ENCODE measurements at places on chromosomes 6 and 20. TPM values are rescaled to one million over a fixed set of nuclear protein-coding genes. Genes with fewer than 3 reads are reported as not detected.

DNA sequence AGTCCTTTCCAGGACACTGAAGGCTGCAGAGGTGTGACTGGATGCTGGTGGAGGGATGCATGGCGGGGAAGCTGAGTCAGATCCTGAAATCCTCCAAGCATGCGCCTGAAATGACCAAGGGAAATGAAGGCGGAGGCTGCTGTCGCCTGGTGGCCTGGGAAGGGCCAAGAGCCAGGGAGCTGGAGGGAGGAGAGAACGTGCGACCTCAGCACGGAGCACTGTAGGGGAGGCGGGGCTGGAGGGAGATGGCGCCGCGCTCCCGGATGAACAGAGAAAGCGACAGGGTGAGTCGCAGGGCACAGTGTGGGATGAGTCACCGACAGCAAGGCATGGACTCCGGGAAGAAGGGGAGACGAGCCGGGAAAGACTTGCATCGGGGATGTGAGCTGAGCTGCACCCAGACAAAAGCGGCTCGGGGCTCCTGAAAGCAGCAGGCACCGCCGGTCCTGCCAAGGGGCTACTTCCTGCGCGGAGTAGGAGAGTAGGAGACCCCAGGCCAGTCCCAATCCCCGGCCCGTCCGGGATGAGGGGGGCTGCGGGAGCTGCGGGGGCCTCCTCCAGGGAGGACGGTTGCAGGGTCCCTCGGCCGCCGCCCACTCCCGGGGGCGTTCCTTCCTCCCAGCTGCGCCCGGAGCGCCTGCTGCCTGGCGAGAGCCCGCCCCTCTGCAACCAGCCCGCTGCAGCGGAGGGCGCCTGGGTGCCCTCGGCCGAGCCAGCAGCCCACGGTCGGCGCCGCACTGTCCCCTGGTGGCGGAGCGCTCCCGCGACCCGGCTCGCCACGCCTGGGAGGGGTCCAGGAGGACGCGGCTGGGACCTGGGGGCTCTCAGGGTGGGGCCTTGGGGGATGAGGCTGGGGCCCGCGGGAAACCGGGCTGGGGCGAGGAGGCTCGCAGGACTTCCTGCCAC, 11.0 kb upstream of the NQO2 start:
- peak overlapping the region; percentile 97 for H3K4me3 ChIP-seq
- peak; percentile 61 for DNase-seq
- peak overlapping the region; percentile 96 for H3K27ac ChIP-seq
- H3K4me1 ChIP-seq, result peaks cover 26% of the 10 kb centered on the region
- no peaks in the 10 kb centered on the region for H3K36me3 ChIP-seq

DNA sequence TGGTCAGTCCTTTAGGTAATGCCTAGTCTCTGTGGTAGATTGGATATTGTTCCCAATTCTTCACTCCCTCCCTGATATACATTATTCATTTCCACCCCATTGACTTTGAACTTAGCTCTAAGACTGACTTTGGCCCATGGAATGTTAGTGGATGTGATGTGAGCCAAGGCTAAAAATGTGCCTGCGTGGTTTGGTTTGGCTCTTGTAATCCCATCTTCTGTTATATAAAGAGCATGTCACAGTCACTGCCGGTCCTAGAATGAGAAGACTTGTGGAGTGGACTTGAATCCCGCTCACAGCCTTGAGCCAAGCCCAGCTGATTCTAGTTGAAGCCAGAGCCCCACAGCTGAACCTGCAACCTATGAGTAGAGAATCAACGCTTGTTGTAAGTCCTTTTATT, 23.6 kb upstream of the DNAAF9 start:
- DNase-seq, result no peak
- no peaks in the 10 kb centered on the region for H3K36me3 ChIP-seq
- H3K27me3 ChIP-seq, result no peaks in the 10 kb centered on the region
- no peaks in the 10 kb centered on the region for H3K4me1 ChIP-seq
- no peak overlapping the region for H3K27ac ChIP-seq

DNA sequence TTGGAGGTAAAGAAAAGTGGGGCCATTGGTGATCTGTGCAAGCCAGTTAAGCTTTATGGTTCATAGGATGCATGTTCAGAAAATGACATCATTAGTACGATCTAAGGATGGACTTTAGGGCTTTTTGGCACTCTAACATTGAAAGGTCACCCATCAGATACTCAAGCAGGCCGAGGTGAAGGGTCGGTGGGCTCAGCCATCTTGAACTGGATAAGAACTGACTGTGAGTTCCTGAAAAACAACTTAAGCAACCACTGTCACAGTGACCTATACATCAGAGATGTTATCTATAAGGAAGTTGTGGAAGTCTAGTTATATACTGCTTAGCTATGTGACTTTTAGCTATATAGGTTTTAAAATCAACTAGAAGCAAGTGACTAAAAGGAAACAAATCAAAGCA, 13.0 kb upstream of the ITCH start:
- H3K27ac ChIP-seq, result no peak overlapping the region
- no peaks in the 10 kb centered on the region for H3K27me3 ChIP-seq
- H3K4me1 ChIP-seq, result no peaks in the 10 kb centered on the region
- DNase-seq, result no peak
- no peaks in the 10 kb centered on the region for H3K36me3 ChIP-seq
- H3K4me3 ChIP-seq, result no peak overlapping the region

GRCh38 chr6:26109772-26110171, 22.5 kb downstream of the HFE start:
- H3K4me1 ChIP-seq, result peaks cover 5% of the 10 kb centered on the region
- no peak overlapping the region for H3K27ac ChIP-seq
- no peak for DNase-seq
- no peaks in the 10 kb centered on the region for H3K36me3 ChIP-seq

GRCh38 chr6:75243333-75244062, at the start of gene COX7A2:
Gene COX7A2 (minus strand): TSS chr6:75243801. CDS start chr6:75243734, 67 bp downstream.
- peak within 1 kb of the TSS; percentile 98 for H3K4me3 ChIP-seq
- no peaks in the 10 kb centered on the region for H3K27me3 ChIP-seq
- peak; percentile 77 for DNase-seq
- peak within 1 kb of the TSS; percentile 97 for H3K27ac ChIP-seq

The HSPA1L gene
- total RNA-seq, result 8.5 TPM

The BEND6 gene
- total RNA-seq, result not detected

GRCh38 chr6:77972334-77972733, 319.5 kb downstream of the MEI4 start:
- H3K27me3 ChIP-seq, result no peaks in the 10 kb centered on the region
- no peak for DNase-seq
- H3K4me3 ChIP-seq, result no peak overlapping the region
- no peaks in the 10 kb centered on the region for H3K4me1 ChIP-seq
- no peaks in the 10 kb centered on the region for H3K36me3 ChIP-seq
- H3K27ac ChIP-seq, result no peak overlapping the region

- no peaks in the 10 kb centered on the region for H3K4me1 ChIP-seq
- no peak overlapping the region for H3K4me3 ChIP-seq
- no peaks in the 10 kb centered on the region for H3K27me3 ChIP-seq
- H3K36me3 ChIP-seq, result no peaks in the 10 kb centered on the region
- no peak overlapping the region for H3K27ac ChIP-seq
Measured at GRCh38 chr6:25553502-25553901, 98.5 kb upstream of the SCGN start.
